ENCODE measurements at places on chromosomes 11 and 22. TPM values are rescaled to one million over a fixed set of nuclear protein-coding genes. Genes with fewer than 3 reads are reported as not detected.

The SPON1 gene
- total RNA-seq: 0.17 TPM

DNA sequence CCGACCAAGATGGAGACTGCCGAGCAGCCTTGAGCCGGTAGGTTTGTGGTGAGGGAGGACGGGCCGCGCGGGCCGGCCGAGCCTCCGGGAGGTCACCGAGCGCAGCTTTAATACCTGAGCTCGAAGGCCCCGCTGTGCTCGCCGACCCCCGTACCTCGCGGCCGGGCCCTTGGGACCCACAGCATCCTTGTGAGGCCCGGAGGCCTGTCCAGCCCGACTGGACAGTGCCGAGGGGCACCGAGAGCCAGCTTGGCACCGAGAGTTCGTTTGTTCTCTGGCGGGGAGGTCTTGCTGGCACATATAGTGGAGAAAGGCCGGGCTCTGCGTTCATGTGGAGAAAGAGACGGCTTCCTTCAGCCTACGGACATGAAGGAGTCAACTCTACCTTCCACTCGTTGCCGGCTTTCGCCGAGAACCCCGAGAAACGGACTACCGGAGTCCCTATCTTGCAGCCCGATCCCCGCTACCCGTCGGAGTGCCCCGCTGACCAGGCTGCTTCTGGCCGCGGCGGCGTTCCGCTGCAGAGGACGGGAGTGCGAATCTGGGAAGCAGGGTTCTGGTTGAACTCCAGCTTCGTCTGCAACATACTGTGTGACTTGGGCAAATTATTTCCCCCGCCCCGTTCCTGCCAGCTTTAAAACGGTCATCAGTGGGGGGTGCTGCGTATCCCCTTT is 349 bp downstream of the TSSC4 start:
- no peak for DNase-seq

DNA sequence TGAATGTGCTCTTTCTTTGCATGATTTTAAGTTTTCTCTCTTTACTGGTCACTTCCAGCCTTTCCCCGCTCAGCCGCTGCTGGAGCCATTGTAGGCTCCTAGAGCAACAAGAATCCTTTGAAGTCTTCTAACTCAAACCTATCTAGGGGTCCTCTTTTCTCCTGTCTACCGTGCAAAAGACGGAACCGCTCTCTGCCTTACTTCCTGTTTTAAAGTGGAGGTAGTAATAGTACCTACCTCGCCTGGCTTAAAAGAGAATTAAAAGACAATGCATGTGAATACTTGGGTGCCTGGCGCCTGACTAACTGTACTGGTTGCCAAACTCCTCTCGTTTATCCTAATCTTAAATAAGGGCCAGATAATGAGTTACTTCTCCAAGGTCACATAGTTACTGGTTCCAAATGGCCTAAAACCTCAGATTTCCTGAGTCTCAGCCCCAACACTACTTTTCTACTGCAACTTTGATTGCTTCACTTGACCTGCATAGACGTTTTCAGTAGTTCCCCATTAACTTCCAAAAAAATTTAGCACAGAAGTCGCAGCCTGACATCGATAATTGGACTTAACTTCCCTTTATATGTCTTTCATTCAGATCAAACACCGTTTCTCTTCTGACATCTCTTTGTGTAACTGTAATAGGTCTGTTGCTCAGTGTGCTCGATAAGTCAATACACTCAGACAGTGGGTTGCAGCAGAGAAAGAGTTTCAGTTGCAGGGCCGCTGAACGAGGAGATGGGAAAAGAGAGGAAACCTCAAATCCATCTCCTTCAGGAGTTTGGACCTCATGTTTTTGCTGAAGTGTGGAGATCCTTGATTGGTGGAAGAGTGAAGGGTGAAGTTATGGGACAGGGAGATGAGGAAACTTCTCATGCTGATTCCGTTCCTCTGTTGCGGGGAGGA is 891 bp downstream of the SAMM50 start:
- no peak for DNase-seq

GRCh38 chr11:111977146-111978027 is 40.2 kb downstream of the DIXDC1 start:
- DNase-seq: no peak

DNA sequence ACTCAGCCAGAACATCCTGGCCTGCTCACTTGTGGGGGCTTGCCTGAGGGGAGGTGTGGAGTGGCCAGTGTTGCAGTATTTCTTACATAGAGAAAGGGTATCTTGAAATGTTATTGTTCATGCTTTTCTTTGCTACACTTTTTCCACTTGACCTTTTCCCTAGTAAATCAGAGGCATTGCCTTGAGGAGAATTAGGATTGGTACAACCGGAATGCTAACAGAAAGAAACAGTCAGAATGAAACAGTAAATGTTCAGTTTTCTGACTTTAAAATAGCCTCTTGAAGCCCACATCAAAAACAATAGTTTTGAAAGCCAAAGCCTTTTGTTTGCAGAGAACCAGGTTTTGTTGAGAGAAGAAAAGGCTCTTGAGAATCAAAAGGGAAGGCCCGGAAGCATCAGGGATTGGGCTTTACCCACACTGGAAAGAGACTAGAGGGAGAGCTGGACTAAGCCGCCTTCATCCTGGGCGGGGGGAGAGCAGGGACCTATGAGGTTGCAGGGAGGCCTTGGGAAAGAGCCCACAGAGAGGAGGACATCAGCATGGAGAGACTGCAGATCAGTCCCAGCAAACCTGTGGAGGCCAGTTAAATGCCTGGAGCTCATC is 12.4 kb downstream of the ADM start:
- DNase-seq: no peak
